ENCODE measurements at places on chromosomes 4 and X. TPM values are rescaled to one million over a fixed set of nuclear protein-coding genes. Genes with fewer than 3 reads are reported as not detected.

- no peak for DNase-seq
Measured at GRCh38 chr4:88843067-88843685, 145.5 kb upstream of the NAP1L5 start.

DNA sequence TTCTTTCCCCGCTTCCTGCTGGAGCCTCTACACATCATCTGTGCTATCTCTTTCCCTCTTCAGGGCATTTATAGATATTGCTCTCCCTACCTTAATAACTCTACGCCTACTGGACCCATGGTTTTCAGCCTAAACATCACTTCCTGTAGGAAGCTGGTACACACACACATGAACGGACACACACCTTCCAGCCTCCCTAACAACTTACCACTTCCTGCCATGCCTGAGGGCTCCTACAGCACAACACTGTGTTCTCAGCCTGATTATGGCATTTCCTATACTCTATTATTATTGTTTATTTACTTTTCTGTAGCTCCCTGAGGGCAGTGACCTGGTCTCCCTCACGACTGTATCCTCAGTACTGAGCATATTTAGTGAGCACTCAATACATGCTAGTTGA lies 163.6 kb upstream of the MAP3K15 start:
- no peak for DNase-seq

GRCh38 chr4:47274901-47275300 lies 188.6 kb downstream of the COMMD8 start:
- DNase-seq: no peak

DNA sequence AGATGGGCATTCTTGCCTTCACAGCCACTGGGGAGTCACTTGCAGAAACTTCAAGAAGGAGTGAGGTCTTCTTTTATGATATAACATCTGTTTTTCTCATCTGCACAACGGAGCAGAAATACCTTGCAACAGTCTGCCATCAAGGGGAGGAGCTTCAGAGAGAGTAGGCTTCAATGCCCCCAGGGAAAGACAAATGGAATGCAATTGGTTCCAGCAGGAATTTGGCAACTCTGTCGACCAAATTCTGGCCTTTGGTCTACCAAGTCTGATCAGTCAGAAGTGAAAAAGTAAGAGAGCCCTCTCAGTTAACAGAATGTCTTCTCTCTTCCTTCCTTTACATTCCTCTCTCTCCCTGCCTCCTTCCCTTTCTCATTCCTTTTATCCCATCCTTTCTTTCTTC lies 229.3 kb downstream of the IDS start:
- no peak for DNase-seq

DNA sequence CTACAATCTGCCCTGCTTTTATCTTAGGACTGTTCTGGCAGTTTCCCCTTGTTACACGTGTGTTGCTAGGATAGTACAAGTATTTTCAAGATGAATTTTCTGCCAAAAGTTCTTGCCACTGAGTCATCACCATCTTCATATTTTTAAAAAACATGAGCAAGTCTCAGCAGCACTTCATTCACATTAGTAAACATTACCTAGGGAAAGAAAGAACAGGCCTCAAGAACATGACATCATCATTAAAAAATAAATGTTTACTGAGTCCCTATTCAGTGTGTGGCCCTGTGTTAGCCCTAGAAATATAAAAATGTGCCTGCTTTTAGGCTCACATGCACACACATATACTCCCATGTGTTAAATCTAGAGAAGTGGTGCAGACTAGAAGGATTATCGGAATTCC lies 18.7 kb upstream of the GPC3 start:
- no peak for DNase-seq

DNA sequence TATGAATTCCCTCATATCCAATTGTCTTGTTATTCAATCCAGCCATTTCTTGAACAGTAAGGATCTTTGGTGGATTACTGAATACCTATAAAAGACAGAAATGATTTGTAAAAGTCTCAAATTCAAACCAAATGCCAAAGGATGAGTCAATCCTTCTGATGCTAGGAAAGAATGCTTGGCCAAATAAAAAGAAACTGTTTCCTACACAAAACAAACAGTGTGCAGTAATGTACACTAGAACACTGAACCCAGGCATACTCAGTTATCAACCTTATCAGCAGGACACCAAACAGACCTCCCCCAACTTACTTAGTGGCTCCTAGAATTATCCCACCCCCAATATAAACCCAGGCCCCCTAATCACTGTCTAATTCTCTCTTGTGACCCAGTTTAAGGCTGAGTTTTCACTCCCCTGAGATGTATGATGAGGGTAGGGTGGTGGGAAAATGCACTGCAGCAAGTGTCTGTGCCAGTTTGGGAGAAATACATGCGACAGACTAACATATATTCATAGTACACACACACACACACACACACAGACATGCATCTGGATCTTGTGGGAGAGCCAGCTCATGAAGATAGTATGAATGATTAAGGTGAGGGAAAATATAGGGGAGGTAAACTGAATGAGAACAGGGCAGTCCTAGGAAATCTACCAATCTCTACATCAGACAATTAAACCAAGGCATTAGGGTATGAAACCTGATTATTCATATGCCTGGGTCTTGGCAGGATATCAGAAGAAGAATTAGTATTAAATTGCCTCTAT lies 35.0 kb downstream of the CLDN2 start:
- no peak for DNase-seq

DNA sequence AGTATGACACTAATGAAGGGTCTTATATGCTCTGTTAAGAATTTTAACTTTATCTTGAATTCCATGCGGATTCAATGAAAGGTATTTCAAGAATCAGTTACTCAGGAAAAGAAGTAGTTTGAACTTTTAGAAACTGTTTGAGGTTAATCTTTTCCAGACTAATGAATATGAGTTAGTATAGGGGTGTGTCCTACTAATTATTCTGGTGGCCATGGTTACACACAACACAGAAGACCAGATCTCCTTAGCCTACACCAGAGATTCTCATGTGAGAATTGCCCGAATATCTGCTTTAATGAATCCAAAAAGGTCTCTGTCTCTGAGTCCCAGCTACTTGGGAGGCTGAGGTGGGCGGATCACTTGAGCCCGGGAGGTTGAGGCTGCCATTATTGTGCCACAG lies 100.4 kb downstream of the MMRN1 start:
- no peak for DNase-seq

DNA sequence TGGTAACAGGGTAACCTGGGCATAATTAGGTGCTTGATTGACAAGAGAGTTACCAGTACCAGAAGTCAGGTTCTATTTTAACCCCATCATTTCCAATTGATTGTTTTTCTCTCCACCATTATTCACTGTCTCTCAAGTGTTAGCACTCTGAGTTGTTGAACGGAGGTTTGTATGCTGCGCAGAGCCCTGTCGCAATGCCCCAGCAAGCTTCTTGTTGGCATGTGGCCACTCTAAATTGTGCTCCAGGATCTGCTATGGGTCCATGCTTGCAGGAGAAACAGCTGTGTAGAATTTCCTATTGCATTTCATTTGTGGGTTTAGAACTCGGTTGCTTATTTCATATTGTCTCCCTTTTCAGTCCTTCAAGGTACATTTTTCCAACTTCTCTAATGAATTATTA lies 98.2 kb downstream of the KLHL8 start:
- DNase-seq: no peak

- DNase-seq: no peak
Measured at GRCh38 chr4:57410331-57411052, 300.3 kb upstream of the IGFBP7 start.

DNA sequence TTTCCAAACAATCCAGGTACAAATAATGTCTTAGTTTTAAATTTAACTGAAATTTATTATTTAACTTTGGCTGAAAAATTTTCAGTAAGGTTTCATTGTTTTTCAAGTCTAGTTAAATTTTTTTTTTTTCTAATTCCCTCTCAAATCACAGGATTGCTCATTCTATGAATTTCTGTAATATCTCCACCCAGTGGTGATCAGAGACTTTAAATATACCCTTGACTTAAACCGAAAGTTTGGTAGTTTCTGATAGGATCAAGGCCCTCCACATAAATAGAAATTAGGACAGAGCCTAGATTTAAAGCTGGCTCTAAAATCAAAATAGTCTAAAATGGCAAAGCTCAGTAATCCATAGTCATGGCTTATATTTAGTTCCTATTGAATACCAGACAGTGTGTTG lies 175.4 kb downstream of the TBCK start:
- DNase-seq: no peak

- no peak for DNase-seq
Measured at GRCh38 chr4:186651624-186652023, 72.0 kb downstream of the FAT1 start.

- DNase-seq: peak; percentile 38
Measured at GRCh38 chr4:106809076-106809475, 227.0 kb downstream of the DKK2 start.

DNA sequence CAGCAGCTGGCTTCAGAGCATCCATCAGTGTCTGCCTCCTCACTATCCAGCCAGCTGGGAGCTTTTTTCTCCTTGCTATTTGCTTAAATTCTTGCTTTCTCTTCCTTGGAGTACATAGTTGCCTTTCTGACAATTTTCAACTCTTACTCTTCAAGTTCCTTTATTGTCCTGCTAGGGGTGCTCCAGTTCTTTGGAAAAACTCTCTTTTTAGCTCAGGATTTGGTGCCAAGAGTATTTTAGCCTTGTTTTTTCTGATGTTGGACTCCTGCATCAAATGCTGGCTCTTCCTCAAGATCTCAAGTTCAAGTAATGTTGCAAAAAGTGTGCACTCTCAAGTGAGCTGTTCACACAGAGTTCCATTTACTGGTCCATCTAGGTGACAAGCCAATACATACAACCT lies 126.4 kb downstream of the KDR start:
- DNase-seq: no peak

DNA sequence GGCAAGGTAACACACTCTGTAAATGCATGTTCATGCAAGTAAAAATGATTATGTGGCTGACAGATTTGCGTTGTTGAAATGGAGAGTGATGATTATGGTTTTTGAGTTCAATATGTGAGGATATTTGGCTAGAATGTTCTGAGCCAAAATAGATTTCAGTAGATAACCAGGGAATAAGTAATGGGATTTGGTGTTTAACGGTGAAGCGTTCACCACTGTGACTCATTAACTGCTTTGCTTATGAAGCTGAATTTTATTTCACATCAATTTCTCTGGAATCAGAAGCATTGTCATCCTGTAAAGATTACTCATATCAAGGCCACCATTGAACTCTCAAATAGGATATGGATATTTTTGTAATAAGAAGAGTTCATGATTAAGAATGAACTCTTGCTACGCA lies 11.7 kb downstream of the AFP start:
- no peak for DNase-seq

- DNase-seq: no peak
Measured at GRCh38 chrX:65706041-65706828, 38.8 kb downstream of the MSN start.

GRCh38 chrX:78754917-78755316 lies 7.4 kb downstream of the LPAR4 start:
- no peak for DNase-seq

GRCh38 chr4:141275834-141276233 lies 55.1 kb downstream of the ZNF330 start:
- no peak for DNase-seq

EXOC1 gene
- total RNA-seq: 53.3 TPM

RGN gene
- 0.67 TPM for total RNA-seq

ARHGAP4 gene
- 47.8 TPM for total RNA-seq

TSPAN7 gene
- total RNA-seq: 138 TPM

ARHGAP6 gene
- total RNA-seq: 4.4 TPM

MAGED1 gene
- 57.4 TPM for total RNA-seq

All from mucosa of descending colon (tissue), 3 donors.